GM13976 (cell line): ENCODE measurements at places on chromosomes 13 and 19.

- DNase-seq = no peak
These were observed 122.5 kb downstream of the TDRD3 start for GRCh38 chr13:60519496-60519895.

- no peak for DNase-seq
These were observed 1261.3 kb upstream of the SPRY2 start for GRCh38 chr13:81602241-81602640.

- no peak for DNase-seq
These were observed 1645.4 kb upstream of the SPRY2 start for GRCh38 chr13:81986308-81986707.

- DNase-seq = no peak
These were observed 8.8 kb upstream of the RLN3 start for GRCh38 chr19:14019100-14019499.

- no peak for DNase-seq
These were observed 791 bp downstream of the PRKD2 start for GRCh38 chr19:46715975-46716671.

DNA sequence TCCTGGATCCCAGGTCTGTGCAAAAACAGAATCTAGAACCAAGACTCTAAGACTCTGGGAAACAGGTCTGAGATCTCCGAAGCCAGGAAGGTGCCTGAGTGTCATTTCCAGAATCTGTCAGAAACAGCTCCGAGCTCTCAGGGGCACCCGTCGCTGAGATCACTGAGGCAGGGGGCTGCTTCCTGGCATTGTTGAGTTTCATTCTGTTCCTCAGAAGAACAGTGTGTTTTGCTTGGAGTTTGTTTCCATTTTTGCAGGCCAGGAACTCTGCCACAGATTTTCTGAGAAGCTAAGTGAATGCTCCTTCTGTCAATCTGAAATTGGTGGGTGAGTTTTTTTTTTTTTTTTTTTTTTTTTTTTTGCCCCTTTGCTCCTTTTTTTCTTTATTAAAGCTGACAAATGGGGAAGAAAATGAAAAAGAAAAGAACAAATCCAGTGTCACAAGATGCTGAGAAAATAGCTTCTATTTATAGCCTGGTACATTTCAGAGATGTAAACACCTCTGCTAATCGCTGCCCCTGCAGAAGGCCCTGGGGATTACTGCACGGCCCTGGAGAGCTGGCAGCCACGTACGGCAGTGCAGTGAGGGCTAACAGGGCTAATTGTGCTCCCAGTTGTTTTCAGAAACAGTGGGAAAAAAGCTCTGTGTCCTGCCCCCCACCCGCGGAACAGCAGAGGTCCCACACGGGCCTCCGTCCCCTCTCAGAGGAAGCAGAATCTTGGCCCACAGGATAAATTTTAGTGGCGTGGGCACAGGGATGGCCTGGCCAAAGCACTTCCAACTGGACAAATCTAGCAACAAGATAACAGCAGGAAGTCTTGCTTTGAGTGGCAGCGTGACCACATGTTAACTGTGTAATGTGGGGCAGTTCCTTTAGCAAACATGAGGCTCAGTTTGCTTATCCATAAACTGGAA is 237.6 kb upstream of the IRS2 start:
- DNase-seq = no peak

DNA sequence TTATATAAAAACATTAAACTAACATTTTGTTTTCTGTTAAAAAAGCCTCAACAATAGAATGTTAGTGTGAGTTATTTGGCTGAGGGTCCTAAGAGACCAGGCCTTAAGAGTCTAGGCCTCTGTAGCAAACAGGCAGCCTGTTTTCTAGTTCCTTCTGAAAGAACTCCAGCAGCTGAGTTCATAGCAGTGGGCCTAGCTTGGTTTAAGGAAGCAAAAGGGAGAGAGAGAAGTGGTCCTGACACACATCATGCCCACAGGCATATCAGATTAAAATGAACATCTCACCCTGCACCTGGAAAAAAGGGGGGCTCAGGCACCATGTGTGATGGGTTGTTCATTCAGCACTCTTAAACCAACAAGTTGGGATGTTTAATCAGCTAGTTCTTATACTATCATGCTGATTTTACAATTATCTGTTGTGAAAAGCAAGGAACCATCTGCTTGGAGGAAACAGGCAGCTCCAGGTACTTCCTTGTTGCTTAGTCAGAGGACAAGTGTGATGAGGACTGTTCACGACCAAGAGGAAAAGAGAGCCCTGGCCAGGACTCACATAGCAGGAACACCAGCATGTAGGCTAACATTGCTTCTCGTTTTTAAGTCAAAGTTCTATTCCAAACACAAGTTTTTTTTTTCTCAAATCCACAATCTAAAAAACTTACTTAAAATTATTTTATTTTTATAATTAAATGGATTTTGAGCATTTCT is 81.3 kb upstream of the FRY start:
- no peak for DNase-seq

- no peak for DNase-seq
These were observed 130.9 kb downstream of the DIAPH3 start for GRCh38 chr13:60032851-60033250.

DNA sequence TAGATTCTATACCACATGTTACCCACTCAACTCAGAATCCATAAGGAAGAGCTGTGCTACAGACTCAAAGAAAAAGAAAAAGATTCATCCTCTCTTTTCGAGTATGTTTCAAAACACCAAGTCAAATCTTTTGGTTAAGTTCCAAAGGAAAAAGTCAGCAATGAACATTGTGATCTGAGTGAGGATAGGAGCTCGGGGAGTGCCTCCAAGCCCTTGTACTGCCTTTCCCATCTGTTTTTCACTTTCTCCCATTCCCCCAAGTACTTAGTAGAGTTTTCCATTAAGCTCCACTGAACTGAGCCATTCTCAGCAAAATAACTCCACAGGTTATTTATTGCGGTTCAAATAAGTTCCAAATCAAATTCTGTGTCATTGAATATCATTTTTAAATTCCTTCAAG is 47.7 kb upstream of the MAB21L1 start:
- no peak for DNase-seq

DNA sequence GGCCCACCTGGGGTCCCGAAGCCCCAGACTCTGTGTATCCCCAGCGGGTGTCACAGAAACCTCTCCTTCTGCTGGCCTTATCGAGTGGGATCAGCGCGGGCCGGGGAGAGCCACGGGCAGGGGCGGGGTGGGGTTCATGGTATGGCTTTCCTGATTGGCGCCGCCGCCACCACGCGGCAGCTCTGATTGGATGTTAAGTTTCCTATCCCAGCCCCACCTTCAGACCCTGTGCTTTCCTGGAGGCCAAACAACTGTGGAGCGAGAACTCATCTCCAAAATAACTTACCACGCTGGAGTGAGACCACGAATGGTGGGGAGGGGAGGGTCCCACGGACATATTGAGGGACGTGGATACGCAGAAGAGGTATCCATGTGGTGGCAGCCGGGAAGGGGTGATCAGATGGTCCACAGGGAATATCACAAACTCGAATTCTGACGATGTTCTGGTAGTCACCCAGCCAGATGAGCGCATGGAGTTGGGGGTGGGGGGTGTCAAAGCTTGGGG is 1.0 kb upstream of the ICAM5 start:
- DNase-seq = peak; percentile 80

DNA sequence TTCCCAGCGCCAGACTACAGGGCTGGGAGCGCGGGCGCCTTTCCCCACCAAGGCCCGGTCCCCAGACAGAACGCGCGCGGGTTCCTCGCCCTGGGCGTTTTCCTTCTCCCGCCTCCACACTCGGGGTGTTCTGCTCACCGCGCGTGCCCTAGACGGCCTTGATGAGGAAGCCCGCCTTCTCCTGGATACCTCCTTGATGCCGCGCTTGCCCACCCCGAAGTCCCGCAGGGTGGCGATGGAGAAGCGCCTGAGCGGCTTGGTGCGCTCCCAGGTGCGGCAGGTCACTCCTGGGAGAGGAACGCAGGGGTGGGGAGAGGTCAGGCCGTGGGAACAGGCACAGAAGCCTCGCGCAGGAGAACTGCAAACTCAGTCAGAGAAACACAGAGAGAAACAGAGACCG is 34.8 kb downstream of the CYP2B6 start:
- DNase-seq = no peak

DNA sequence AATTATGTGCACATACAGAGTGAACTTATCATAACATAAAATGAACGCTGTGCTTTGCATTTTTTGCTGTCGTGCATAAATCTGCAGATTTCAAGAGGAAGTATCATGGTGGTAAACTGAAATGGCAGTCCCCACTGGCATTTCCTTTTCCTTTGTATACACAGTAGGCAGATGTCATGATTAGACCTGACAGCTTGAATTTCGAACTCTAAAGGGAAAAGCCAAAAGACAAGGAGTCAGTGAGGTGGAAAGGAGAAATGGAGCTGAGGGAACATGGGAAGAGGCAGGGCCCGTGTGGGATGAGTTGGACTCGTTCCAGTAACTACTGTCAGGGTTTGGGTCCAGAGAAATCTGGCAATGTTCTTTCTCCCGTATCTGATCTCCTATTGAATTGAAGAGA is 454.1 kb upstream of the SGCG start:
- no peak for DNase-seq

DNA sequence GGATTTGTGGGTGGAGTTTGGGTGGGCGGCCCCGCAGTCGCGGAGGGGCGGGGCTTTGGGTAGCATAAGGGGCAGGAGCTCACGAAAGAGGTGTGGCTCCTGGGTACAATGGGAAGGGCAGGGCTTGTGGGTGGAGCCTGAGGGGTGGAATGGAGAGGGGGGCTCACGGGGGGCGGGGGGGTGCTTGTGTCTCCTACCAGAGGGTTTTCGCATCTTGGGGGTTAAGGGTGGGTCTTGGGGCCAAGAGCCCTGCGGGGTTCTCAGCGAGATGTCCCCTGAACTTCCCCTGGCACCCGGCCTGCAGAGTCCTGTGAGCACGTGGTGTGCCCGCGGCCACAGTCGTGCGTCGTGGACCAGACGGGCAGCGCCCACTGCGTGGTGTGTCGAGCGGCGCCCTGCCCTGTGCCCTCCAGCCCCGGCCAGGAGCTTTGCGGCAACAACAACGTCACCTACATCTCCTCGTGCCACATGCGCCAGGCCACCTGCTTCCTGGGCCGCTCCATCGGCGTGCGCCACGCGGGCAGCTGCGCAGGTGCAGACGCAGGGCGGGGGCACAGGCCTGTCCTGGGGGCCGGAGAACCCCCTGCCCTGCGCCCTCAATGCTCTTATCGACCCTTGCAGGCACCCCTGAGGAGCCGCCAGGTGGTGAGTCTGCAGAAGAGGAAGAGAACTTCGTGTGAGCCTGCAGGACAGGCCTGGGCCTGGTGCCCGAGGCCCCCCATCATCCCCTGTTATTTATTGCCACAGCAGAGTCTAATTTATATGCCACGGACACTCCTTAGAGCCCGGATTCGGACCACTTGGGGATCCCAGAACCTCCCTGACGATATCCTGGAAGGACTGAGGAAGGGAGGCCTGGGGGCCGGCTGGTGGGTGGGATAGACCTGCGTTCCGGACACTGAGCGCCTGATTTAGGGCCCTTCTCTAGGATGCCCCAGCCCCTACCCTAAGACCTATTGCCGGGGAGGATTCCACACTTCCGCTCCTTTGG is 5.1 kb downstream of the FSTL3 start:
- peak; percentile 97 for DNase-seq

- DNase-seq = no peak
These were observed 8.2 kb downstream of the FXYD5 start for GRCh38 chr19:35162471-35163326.

- no peak for DNase-seq
These were observed 172.2 kb downstream of the KCNRG start for GRCh38 chr13:50187352-50188029.
